ENCODE measurements at places on chromosomes 16 and 17.

DNA sequence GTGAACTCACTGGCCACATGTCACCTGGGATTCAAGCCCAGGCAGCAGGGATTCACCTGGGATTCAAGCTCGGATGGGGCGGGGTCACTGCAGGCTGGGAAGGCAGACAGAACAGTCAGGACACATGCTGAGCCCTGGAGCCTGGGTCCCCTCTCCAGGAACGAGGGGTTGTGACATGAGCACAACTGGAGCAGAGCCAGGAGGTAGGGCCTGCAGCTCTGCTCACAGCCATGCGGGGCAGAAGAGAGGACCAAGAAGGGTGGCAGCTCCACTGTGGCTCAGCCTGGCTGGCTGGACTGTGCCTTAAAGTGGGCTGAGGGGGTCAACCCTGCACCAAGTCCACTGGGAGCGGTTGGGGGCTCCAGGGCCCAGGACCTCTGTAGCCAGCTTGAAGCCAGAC is 150.1 kb downstream of the RAB11FIP4 start:
- no peak for DNase-seq

DNA sequence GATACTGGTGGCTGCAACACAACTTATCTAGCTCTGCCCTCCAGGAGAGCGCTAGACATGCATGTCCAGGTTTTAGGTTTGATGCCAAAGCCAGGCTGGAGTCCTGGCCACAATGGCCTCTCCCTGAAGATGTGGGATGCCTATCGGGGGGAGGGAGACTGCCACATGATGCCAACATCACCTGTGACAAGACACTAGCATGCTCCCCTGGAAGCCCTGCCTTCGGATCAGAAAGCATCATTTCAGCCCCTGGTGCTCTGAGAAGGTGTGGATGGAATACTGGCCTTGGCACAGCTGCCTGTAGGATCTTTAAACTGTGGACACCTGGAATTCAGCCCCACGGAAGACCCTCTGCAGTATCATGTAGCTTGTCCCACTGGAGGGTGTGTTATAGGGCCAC is 93.5 kb downstream of the SHISA6 start:
- no peak for DNase-seq

DNA sequence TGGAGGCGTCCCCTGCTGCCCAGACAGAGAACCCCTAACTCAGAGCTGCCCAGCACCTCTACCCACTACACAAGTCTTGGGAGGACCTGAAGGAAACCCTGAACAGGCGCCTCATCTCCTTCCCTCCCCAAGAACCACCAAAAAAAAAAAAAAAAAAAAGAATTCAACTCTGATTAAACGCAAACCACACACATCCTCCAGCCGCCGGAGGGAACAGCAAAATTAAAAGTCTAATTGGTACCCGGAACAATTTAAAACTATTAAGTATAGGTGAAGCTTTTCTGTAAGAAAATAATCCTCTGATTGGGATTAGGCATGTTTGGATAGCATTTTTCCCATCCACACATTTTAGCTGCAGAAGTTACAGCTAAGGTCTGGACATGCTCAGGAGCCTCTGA is 202.7 kb downstream of the ZNF423 start:
- no peak for DNase-seq

DNA sequence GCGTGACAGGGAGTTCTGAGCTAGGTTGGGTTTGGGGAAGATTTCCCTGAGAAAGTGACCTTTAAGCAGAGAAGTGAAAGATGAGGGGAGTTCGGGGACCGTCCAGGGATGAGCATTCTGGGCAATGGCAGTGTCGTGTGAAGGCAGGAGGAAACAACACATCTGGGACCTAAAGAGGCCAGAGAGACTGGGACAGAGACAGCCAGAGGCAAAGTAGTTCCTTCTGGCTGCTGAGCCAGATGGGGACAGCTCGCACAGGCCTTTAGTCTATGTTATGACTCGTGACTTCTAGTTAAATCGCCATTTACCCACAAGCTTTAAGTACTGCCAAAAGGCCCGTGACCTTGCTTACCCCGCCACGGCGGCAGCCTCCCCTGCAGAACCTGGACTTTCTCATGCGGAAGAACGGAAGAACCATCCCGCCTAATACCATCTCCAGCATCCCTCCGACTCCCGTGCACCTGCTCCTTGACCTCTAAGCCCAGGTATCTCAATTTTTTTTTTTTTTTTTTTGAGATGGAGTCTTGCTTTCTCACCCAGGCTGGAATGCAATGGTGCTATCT is 8.5 kb upstream of the MED11 start:
- DNase-seq = no peak

DNA sequence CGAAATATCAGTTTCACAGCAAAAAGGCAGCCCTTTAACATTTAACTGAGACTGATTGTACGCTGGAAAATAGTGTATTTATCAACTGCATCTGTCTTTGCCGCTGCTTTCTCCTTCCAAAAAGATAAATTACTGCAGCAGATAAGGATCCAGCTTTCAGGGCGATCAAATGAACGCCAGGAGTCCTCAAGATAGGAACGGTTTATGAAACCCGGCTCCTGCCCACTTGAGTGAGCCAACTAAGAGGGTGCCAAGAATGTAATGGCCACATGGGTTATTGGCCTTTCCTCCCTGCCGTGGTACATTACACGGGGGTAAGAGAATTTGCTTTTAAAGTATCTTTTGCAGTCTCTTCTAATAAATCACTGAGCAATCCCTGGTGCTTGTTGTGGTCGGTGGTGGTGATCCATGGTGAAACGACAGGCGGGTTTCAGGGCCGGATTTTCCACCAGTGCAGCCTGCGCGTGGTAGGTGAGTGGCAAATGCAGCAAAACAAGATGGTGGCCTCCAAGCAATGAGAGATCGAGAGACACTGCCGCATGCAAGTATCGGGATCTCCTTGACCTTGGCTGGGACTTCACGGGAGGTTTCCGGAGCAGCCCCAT is 67.5 kb upstream of the IRX6 start:
- no peak for DNase-seq

DNA sequence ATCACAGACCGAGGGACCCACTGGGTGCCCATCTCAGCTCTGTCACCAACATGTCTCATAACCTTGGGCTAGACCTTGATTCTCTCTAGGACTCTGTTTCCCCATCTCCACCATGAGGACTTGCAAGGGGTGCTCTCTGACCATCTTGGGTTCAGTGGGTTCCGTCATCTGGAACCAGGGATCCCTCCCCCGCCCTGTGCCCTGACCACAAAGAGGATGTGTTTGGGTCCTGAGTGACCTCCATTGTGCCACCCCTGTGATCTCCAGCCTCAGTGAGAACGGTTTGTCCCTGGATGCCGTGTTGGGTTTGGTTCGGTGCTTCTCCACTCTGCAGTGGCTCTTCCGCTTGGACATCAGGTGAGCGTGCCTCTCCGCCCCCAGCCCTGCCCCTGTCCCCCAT is 49.1 kb upstream of the CPNE2 start:
- DNase-seq = no peak

DNA sequence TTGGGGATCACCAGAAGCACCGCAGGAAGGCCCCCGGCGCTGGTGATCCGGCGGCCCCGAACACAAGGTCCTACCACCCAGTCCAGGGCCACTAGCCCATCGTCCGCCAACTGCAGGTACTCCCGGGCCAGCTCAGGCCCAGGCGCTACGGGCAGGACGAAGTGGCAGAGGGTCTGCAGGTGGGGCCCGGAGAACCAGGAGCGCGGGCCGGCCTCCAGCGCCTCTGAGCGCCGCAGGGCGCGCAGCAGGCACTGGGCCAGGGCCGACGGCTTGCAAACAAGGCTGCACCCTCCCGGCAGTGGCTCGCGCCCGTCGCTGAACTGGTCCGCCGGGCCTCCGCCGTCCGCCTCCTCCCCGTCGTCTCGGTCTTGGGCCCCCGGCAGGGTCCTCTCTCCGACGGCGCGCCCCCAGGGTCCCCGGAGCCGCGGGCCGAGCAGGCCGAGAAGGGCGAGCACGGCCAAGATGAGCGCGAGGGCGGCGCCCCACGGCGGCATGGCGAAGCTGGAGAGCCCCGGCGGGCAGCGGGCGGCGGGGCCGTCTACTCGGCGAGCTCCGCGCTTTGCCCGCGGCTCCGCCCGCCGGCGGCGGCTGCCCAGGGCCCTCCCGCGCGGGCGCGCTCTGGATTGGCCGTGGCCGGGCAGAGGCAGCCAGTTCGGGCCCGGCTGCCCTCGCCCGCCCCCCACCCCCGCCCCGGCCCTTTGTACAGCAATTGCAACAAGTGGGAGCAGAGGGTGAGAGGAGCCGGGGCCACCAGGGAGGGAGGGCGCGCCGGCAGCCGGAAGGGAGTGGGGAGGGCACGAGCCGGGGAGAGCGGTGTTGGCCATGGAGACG is at the start of gene ABHD15:
TSS of gene ABHD15 (minus strand) at position 565 of the 831 bp plus-strand sequence. CDS start at position 494, 71 bp downstream.
- DNase-seq = peak; percentile 56

GRCh38 chr16:84739349-84740124 is 39.7 kb downstream of the USP10 start:
- no peak for DNase-seq

DNA sequence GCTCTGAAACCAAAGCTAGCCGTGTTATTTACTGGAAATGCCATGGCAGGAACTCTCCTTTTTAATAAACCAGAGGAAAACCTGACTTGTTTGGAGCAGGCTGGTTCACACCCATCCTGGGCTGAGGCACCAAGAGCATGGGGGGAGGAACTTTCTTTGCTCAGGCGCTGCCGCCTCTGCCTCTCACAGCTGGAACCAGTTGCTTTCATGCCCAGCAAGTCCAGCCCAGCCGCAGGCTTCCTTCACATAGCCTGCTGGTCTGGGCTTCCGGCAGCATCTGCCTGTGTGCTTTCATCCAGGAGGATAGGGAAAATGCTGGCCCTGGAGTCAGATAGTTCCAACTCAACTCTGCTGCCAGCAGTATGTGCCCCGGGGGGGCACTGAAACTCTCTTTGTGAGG is 88.1 kb upstream of the ASIC2 start:
- no peak for DNase-seq

DNA sequence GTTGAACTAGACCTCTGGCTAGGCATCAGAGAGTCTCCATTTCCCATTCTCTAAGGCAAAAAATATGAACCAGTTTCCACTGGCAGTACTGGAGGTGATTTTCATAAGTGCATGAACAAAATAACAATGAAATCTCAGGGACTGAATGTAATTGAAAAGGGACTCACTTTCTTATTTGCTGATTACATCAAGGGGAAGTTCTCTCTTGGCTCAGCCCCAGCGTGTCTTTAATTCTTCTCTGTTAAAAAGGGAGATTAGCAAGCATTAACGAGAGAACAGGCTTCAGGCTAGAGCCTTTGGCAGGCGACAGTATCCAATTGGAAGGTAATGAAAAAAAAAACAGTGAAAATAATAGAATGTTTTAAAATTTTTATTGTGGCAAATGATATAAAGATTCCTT is 34.0 kb upstream of the ADAMTS18 start:
- DNase-seq = no peak

DNA sequence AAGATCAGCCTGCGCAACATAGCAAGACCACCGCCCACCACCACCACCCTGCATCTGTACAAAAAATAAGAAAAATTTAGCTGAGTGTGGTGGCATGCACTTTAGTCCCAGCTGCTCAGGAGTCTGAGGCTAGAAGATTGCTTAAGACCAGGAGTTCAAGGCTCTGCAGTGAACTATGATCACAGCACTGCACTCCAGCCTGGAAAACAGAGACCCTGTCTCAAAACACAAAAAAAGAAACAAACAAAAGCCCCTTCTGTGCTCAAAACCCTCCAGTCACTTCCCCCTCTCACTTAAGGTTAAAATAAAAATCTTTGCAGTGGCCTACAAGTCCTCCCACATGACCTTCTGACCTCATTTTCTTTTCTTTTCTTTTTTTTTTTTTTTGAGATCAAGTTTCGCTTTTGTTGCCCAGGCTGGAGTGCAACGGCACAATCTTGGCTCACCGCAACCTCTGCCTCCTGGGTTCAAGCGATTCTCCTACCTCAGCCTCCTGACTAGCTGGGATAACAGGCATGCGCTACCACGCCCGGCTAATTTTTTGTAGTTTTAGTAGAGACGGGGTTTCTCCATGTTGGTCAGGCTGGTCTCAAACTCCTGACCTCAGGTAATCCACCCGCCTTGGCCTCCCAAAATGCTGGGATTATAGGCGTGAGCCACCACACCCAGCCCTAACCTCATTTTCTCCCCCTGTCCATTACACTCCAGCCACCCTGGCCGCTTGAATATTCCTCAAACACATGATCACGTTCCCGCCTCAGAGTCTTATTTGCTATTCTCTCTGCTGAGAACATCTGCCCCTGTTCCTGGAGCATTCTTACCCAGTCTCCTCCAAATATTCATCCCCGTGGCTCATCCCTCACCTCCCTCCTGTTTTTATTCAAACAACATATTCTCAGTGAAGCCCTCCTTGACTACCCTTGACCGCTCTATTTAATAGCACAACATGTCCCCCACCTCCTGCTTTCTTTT is 126.6 kb upstream of the MED13 start:
- DNase-seq = no peak

- DNase-seq = no peak
Measured at GRCh38 chr17:57445772-57446472, 189.6 kb downstream of the MSI2 start.

GRCh38 chr17:57255776-57256681 is at the start of gene MSI2:
MSI2 (plus strand) TSS chr17:57256523; CDS start chr17:57256743, 220 bp downstream.
- DNase-seq = peak; percentile 91

- DNase-seq = no peak
Measured at GRCh38 chr16:2085669-2086068, 37.9 kb downstream of the TSC2 start.

GRCh38 chr17:1724351-1724868 is at the start of gene WDR81:
WDR81 (plus strand) TSS chr17:1724704; CDS start chr17:1724960, 256 bp downstream.
- DNase-seq = peak; percentile 73

DNA sequence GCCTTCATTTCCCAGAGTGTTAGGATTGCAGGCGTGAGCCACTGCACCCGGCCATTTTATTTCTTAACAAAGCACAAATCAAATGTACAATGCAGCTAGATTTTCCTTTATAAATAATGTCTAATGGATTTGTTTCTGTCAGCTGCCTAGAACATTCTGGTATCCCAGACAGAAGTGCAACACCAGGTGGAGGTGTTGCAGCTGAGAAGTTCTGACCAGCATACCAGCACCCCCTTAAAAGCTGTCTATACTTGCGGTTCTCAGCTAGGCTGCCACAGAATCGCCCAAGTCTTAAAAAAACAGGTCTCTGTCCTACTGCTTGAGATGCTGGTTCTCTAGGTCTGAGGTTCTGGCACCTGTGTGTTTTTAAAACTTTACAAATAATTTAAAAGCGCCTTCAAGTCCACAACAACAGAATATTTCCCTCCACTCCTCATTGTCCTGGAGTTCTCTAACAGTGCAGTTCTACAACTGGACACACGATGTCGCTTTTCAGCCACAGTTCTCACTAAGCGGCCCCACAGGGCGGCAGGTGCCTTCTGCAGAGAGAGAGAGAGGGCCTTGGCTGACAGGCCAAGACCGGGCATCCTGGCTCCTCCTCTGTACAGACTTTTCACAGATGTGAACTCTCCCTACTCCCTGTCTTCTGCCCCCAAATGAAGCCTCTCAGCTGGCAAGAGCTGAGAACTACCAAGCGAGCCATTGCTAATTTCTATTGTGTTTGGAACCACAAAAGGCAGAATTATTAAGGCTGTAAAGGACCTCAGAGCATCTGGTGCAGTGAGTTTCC is 32.6 kb upstream of the MEOX1 start:
- peak; percentile 64 for DNase-seq

DNA sequence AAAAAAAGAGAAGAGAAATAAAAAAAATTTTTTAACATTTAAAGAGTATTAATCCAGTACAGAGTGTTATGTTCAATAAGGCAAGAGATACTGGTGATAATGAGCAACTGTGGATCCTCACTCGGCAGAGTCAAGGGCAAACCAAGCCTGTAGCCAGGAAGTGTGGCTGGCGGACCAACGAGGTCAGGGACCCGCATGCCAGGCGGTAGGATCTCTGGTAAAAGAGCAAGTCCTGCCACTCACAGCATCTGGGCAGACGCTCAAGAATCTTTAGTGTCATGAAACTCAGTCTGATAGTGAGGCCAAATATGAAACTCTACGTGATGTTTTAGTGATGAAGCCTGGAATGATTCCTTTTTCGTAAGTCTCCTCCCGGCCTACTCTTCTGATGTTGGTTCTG is 8.3 kb upstream of the GEMIN4 start:
- no peak for DNase-seq
